Thymus (tissue), 14 donors: ENCODE measurements at places on chromosomes 11 and 22.

DNA sequence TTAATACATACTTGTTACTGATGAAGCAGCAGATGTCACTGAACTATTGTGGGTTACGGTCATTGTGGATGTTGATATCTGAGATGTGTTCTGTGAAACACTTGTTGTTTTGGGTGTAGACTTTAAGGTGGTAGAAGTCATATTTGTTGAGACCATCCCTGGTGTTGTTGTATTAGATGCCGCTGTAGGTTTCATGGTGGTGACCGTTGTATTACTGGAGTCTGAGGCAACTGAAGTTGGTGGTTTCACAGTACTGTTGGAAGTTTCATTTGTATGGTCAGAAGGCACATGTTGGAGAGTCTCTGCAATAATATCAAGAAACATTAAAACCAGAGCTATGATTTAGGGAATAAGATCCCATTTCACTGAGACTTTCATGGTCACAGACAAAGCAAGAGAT, 50.7 kb downstream of the TMEM123 start:
- H3K4me3 ChIP-seq: no peak overlapping the region
- H3K36me3 ChIP-seq: peaks cover 79% of the 10 kb centered on the region
- H3K4me1 ChIP-seq: peaks cover 2% of the 10 kb centered on the region
- H3K27ac ChIP-seq: no peak overlapping the region
- DNase-seq: no peak

DNA sequence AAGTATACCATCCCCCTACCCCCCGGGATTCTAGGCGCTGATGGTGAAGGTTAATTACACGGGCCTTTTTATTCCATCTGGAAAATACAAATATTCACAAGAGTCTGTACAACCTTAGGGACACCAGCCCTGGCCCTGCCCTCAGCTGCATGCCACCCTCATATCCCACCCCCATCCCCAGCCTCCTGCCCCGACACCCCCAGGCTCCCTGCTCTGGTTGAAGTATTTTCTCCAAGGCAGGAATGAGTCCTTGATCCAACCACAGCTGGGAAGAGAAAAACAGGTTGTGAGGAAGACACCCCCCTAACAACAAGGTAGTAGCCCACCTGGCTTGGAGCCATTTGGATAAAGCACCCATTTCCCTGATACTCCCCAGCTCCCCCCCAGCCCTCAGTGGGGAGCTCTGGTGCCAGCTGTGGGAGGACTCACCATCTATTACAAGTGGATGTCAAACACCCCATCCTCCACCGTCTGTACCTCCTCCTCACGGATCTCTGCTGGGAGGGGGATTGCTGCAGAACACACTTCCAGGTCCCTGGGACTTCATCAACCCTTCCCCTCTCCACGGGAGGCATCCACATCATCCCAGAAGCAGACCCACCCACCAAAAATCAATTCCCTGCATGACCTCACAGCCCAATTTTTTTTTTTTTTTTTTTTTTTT, 4.0 kb upstream of the NRXN2 start:
- no peak overlapping the region for H3K4me3 ChIP-seq
- H3K4me1 ChIP-seq: peaks cover 22% of the 10 kb centered on the region
- H3K27me3 ChIP-seq: peaks cover 16% of the 10 kb centered on the region
- no peak for DNase-seq
- no peak overlapping the region for H3K27ac ChIP-seq

DNA sequence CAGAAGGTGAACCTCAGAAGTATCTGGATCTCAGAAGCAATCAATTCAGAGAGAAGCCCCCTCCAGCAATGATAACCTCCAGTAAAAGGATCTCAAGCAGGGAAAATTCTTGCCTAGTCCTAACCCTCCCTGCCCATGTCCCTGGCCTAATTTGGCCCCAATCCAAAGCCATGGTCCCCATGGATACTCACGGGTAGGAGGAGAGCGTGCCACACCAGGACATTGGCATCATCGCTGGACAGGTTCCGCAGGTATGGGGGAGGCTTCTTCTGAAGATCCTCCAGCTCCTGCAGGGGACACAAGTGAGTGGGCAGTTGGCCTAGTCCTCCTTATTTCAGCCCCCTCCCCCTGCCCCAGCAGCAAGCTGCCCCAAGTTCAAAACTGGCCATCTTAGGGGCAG, 7.3 kb downstream of the UBE2L6 start:
- peaks cover 47% of the 10 kb centered on the region for H3K36me3 ChIP-seq
- H3K27ac ChIP-seq: no peak overlapping the region
- no peaks in the 10 kb centered on the region for H3K27me3 ChIP-seq
- DNase-seq: no peak
- no peak overlapping the region for H3K4me3 ChIP-seq
- no peaks in the 10 kb centered on the region for H3K4me1 ChIP-seq

DNA sequence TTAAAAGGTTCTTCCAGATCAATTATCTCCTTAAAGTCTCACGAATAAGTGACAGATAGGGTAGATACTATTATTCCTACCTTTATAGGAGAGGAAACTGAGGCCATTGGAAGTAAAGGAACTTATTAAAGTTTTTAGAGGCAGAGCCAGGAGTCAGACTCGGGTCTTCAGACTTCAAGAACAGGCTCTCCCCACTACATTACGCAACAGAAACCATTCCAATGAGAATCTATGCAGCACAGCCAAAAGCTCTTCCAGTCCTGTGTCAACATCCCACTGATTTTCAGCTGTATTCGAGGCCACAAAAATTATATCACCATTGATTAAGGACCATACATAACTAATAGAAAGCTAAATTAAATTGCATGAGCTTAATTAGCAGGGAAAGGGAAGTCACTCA, 77.4 kb downstream of the RELT start:
- no peak for DNase-seq
- peaks cover 3% of the 10 kb centered on the region for H3K36me3 ChIP-seq
- no peak overlapping the region for H3K27ac ChIP-seq
- no peak overlapping the region for H3K4me3 ChIP-seq
- no peaks in the 10 kb centered on the region for H3K4me1 ChIP-seq

GRCh38 chr22:17303840-17304779, 65.2 kb upstream of the CECR2 start:
- H3K36me3 ChIP-seq: no peaks in the 10 kb centered on the region
- no peak overlapping the region for H3K4me3 ChIP-seq
- no peaks in the 10 kb centered on the region for H3K4me1 ChIP-seq
- DNase-seq: peak; percentile 52
- H3K27me3 ChIP-seq: no peaks in the 10 kb centered on the region
- no peak overlapping the region for H3K27ac ChIP-seq

DNA sequence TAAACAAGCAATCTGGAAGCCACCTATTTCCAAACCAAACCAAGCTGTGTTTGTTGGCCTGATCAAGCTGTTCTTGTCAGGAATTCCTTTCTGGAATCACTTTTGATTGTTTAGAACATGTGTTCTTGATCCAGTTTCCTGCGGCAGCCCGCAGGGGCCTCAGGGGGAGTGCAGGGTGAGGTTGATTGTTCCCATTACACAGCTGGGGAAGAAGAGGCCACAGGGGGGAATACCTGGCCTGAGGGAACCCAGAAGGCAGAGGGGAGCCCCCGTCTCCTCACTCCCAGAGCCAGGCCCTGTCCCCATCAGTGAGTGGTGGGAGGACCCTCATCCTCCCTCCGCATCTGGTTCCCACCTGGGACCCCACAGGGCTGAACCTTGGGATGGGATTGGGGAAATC, 4.2 kb downstream of the MRGPRD start:
- no peak overlapping the region for H3K4me3 ChIP-seq
- no peaks in the 10 kb centered on the region for H3K36me3 ChIP-seq
- H3K4me1 ChIP-seq: no peaks in the 10 kb centered on the region
- no peaks in the 10 kb centered on the region for H3K27me3 ChIP-seq
- H3K27ac ChIP-seq: no peak overlapping the region

DNA sequence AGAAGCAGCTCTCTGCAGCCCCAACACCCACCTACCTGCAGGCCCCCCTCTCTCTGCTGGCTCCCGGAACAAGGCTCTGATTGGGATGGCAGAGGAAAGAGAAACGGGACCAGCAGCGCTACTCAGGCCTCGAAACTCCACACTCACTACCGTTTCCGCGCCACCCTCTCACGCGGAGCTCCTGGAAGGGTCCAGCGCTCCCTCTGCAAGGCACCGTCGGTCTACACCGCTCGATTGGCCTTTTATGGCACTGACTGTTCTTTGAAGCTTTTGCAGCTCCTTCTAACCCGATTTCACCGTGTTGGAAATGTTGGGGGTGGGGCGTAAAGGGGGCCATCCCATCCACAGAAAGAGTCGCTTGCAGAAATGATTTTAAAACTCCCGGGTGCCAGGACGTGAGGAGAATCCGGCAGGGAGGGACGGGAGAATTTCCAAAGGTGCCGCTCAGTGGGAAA, 323 bp upstream of the PANX1 start:
- H3K27ac ChIP-seq: peak overlapping the region; percentile 94
- no peak for DNase-seq
- peak overlapping the region; percentile 86 for H3K4me3 ChIP-seq

DNA sequence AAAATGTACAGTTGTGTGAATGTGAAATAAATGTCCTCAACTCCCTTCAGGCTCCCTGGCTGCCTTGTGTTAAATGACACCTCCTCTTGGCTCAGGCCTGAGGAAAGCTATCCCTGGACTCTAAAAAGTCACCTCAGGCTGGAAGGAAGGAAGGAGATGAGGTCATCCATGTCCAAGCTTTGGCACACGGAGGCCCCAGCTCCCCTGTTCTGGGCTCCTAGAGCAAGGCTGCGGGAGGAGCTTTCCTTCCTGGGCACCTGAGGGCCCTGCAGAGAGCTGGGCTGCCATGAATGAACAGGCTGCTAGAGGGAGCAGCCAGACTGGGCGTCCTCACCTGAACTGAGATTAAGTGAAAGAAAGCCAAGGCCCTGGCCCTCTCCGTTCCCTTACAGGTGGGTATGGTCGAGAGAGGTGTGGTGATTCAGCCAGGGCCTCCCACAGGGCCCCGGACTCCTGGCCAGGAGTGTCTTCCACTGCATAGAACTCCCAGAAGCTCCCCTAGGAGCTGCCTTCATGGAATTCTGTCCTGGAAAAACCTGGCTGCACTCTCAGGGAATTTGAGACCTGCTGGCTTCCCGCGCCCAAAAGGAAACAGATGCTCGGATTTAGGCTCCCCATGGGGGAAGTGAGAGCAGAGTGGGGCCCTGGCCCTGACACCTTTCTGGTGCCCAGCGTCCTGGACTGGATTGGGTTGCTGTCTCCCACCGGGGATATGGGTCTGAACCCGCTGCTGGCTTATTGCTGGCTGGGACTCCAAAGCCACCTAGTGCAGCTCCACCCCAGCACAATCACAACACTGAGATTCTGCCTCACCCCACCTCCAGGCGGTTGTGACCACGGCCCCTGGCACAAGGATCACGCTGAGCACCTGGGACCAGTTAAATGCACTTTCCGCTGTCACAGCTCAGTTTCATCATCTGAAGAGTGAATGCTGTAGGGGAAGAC, 22.2 kb downstream of the MYBPC3 start:
- no peak overlapping the region for H3K4me3 ChIP-seq
- H3K4me1 ChIP-seq: peaks cover 21% of the 10 kb centered on the region
- no peak for DNase-seq
- H3K27me3 ChIP-seq: no peaks in the 10 kb centered on the region

- no peak overlapping the region for H3K4me3 ChIP-seq
- no peaks in the 10 kb centered on the region for H3K36me3 ChIP-seq
- H3K4me1 ChIP-seq: peaks cover 4% of the 10 kb centered on the region
- DNase-seq: no peak
These were observed 5.9 kb downstream of the IGSF9B start for GRCh38 chr11:133950874-133951326.

DNA sequence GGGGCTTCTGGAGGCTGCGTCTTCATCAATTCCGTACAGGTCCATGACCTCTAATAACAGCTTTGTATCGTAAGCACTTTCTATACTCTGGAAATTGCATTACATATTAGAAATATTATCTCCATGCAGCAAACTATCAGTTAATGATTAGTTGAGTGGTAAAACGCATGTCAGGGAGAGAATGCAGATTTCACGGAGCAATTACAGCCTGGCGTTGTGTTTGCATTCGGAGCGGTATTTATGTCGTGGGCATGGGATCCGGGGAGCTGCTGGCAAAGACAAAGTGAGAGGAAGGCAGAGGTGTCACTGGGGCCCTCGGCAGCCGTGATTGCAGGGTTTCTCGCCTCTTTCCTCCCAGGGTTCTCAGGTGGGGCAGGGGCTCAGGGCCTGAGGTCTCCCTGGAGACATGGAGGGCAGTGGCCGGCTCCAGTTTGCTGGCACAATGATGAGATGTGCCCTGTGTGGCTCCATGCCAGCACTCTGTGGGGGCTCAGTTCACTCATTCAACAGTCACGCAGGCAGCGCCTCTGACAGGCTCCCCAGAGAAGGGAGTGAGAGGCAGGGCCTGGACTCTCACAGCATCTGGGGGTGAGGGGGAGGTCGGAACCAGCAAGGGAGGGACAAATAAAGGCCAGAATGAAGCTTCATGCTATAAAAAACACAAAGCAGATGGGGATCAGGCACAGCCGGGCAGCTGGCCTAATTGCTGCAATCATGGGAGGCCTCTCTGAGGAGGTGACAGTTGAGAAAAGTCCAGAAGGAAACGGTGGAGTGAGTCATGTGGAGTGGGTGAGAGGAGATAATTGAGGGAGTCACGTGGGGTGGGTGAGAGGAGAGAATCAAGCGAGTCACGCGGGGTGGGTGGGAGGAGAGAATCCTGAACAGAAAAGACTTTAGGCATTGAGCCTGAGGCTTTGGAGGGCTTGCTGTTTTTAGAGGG, 1002.7 kb downstream of the BRD1 start:
- no peaks in the 10 kb centered on the region for H3K4me1 ChIP-seq
- no peaks in the 10 kb centered on the region for H3K36me3 ChIP-seq
- no peak for DNase-seq
- H3K27me3 ChIP-seq: no peaks in the 10 kb centered on the region

DNA sequence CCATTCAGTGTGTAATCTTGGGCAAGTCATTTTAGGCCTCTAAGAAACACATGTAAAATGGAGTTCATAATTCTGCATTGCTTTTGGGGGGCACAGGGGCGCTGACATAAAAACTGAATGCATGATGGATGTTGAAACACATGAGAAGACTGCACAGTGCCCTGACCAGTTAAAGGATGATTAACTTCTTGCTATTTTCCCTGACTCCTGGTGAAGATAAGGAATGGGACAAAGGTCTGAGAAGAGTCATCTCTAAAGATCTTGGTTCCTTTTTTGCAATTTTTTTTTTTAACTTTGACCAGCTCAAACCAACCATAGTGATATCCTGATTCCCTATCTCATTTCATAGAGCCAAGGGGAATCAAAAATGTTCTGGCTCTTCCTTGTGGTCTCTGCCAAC, 134.9 kb upstream of the TENM4 start:
- no peaks in the 10 kb centered on the region for H3K4me1 ChIP-seq
- H3K27ac ChIP-seq: no peak overlapping the region
- DNase-seq: no peak
- H3K27me3 ChIP-seq: no peaks in the 10 kb centered on the region
- H3K4me3 ChIP-seq: no peak overlapping the region
- no peaks in the 10 kb centered on the region for H3K36me3 ChIP-seq

GRCh38 chr11:81920205-81920604, 813.5 kb downstream of the FAM181B start:
- no peak for DNase-seq
- no peaks in the 10 kb centered on the region for H3K36me3 ChIP-seq
- no peak overlapping the region for H3K27ac ChIP-seq
- no peak overlapping the region for H3K4me3 ChIP-seq
- H3K4me1 ChIP-seq: no peaks in the 10 kb centered on the region
